Stimulated activated CD4-positive, alpha-beta T cell treated with anti-CD3 and anti-CD28 coated beads, Interleukin-1b, Interleukin-23, amount 100 ng/mL, for 24 hours (primary cell): ENCODE measurements at places on chromosomes 4 and X.

GRCh38 chrX:133535066-133535465 is 119.8 kb upstream of the GPC4 start:
- no peak for DNase-seq

- DNase-seq: no peak
These were observed 98.7 kb downstream of the CFAP299 start for GRCh38 chr4:80434238-80434637.

DNA sequence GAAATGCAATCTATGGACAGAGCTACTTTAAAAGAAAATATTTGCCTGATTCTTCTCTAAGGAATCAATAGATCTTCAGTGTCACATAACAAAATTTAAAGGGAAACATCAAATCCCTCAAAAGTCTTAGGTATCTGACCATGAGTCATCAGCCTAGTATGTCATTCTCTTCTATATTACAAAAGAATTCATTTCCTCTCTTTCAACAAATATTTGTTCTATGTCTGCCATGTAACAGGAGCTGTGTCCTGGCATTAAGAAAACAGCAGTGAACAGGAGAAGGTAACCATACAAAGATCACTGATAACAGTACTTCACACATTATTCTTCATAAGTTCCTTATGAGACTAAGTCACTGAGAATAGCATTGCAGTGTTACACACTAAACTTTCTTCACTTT is 243.6 kb upstream of the DKK2 start:
- no peak for DNase-seq

DNA sequence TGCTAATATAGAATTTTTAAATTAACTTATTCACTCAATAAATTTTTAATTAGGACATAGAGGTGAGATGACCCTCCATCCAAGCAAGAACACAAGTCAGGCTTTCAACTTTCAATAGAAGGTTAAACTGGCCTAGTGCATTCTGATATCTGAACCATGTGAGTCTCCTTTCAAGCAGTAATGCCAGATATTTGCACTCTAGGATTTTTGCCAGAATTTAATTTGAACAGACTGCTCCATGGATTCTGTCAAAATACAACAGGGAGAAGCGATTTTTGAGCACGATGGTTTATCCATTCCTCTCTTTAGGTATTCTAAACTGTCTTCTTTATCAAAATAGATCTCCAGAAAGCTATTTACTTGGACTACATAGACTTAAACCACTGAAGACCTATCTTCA is 72.0 kb upstream of the DCLK2 start:
- DNase-seq: no peak

DNA sequence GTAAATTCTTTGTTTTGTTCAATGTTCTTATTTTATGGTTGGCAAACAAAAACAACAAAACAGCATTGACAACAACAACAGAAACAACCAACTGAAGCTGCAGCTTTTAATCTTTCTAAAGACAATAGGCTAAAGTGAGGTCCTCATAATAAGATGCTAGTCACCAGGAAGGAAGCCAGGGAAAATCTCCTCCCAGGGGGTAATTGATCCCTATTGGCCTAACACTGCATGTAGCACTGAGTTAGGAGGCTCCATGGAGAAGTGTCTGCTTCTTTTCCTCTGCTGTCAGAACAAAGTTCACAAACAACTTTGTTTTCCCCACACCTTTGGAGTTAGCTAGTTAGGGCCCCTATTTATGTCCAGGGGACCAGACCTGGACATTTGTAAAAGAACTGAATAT is 4.7 kb upstream of the LRAT start:
- no peak for DNase-seq

DNA sequence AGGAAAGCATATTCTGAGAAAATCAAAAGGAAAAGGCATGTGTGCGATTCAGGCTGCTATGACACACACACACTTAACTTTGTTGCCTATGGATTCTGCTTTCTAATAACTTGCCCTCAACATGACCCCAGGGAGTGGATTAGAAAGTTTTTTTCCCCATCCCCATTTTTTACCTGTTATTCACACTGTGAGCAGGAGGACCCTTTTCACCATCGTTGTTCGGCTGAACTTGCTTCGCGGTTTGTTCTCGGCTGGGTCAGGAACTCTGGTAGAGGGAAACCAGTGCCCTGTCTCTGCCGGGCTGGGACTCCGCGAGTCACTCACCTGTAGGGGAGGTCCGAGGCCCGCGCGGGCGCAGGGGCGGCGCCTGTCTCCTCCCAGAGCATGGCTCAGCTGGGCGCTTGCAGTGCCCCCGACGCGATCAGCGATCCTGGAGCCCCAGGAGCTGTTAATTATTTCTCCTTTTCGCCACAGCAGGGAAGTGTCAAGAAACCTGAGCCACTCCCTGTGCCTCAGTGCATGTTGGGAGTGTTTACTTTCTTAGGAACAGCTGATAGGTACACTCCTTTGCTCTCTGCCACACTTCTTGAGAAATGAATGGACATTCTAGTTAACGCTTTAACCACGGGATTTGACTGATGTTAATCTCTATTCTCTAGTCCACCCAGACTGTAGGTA is at the start of gene RASSF6:
Gene RASSF6 (minus strand): TSS at position 322 of the 678 bp plus-strand sequence. CDS start 8,641 bp downstream, outside the sequence.
- no peak for DNase-seq

DNA sequence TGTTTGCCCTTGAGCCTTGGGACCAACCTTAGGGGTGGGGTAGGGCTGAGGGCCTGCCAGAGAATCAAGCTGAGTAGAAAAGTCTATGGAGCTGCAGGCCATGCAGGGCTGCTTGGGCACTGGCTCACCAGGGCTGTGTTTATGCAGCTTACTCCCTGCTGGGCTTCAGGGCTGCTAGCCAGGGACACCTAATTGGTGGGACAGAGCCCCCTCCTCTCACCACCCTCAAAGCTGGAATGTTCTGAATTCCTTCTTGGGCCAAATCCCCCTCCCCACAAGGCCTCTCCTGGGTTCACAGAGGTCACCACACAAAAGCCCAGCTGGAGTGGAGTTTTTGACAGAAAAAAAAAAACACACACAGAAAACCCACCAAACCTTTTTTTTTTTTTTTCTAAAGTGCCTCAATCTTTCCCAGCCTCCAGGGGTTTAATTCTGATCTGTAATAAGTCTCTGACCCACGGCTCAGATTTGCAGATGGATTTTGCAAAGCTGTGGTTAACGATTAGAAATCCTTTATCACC is at the start of gene CLDN2:
Gene CLDN2 (plus strand): TSS at position 471 of the 521 bp plus-strand sequence. CDS start 7,827 bp downstream, outside the sequence.
- no peak for DNase-seq

DNA sequence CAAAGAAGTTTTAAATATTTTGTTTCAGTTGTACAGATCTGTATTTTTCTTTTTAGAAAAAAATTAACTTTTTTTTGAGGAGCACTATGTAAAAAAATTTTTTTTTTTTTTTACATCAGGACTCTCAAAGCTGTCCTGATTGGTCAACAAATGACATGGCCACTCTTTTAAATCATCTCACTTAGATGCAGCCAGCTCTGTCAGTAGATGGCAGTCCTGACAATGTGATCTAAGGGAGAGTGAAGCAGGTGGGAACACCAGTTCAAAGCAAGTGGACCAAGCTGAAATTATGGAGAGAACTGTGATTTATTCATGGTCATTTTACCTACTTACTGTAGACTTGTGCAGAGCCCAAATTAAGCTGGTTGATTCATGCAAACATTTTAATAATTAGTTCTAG is 174.7 kb upstream of the GPRIN3 start:
- no peak for DNase-seq

GRCh38 chr4:151962138-151962823 is 201.5 kb upstream of the GATB start:
- DNase-seq: no peak
